ENCODE measurements at places on chromosomes 6 and 20.

DNA sequence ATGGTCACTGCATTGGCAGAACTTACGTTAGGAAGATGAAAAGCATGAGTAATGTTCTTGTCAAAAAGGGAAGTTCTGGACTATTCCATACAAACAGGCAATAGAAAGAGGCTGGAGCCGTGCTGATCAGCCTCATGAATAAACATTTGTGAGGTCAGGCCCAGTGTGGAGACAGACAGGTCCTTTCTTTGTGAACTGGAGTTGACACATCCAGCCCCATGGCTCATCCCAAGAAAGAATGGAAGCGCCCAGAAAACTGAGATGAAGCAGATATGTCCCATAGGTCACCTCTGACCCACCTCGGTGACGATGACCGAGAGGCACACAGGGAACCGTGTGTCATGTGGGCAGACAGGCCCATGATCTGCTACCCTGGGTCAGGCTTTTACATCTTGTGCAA, 276.0 kb upstream of the SGK1 start:
- DNase-seq = no peak

GRCh38 chr20:46119028-46119546, 973 bp downstream of the CD40 start:
- DNase-seq = no peak

DNA sequence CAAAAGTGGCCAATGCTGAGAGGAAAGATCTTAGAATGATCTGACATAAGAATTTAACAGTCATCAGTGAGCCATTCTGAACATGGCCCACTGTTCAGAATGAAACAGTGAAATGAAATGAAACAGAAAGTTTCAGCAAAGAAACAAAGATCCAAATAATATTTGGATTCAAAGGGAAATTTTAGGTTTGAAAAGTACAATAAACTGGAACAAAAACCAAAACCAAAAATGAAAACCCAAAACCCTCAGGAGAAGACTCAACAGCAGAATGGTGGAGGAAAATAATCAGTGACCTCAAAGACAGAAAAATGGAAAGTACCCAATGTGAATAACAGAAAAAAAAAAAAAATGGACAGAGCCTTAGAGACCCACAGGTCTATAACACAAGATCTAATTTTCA, 66.1 kb upstream of the EMILIN3 start:
- no peak for DNase-seq

GRCh38 chr6:18343741-18344140, 43.4 kb upstream of the RNF144B start:
- no peak for DNase-seq

- DNase-seq = no peak
These were observed 99.4 kb downstream of the PLG start for GRCh38 chr6:160801418-160801817.

DNA sequence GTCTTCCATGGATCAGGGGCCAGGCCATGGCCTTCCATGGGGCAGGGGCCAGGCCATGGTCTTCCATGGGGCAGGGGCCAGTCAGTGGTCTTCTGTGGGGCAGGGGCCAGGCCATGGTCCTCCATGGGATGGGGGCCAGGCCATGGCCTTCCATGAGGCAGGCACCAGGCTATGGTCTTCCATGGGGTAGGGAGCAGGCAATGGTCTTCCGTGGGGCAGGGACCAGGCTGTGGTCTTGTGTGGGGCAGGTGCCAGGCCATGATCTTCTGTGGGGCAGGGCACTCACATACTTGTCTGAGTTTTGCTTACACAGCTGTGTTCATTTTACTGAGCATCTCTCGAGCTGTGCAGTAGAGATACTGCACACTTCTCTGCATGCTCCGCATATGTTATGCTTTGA, 57.3 kb upstream of the THBS2 start:
- no peak for DNase-seq

- DNase-seq = no peak
These were observed 10.4 kb downstream of the DEFB129 start for GRCh38 chr20:237489-237888.

DNA sequence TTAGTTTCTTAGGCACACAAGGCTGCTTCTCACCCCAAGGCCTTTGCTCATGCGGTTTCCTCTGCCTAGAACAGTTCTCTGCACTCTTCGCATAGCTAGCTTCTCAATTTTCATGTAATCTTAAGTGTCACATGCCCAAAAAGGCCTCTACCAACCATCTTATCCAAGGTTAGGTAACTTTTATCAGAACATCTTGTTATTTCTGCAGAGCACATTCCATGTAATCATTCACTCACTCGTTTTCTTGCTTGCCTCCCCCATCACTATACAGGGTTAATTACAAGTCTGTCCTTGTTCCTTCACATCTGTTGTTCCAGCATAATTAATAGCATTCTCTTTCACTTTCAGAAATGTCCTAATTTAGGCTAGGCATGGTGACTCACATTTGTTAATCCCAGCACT, 53.8 kb downstream of the NCOA6 start:
- no peak for DNase-seq

DNA sequence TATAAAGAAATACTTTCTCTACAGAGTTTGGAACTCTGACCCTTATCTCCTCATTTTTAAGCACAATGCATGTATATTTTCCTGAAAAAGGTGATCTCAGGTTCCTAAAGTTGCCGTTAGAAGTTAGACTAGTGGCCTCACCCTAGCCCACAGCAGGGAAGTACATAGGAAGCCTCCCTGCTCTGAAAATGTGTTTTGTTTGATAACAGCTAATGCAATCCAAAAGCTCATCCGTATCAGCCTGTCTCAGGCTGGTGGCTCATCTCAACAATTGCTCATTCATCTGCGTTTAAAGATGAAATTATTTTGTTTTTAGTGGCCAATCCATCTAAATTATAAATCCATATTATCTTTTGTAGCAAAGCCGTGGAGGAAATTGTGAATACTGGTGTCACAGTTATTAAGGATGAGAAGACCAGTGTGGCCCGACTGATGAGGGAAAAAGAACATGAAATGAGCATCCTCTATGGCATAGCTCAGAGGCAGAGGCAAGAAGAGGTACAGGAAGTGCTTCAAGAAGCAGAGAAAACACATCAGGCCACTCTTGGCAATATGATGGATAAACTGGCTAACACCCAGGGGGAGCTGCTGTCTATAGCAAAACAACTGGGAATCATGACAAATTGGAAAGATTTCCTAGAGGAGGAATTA, 20.1 kb downstream of the C6orf163 start:
- DNase-seq = no peak

DNA sequence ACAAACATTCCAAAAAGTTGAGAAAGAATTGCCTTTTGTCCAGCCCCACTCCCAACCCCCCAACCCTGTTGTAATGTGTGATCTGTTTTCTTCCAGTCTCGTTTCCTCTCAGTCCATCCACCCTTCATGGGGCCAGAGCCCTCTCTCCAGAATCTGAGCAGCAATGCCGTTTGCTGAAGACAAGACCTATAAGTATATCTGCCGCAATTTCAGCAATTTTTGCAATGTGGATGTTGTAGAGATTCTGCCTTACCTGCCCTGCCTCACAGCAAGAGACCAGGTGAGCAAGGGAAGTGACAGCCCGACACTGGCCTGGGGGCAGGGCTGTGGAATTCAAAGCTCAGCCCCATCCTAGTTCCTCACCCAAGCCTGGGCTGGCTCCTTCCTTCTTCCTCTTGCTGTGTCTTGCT, 7.8 kb downstream of the MAVS start:
- DNase-seq = no peak

- DNase-seq = no peak
These were observed 59.9 kb downstream of the DTD1 start for GRCh38 chr20:18647777-18648176.

DNA sequence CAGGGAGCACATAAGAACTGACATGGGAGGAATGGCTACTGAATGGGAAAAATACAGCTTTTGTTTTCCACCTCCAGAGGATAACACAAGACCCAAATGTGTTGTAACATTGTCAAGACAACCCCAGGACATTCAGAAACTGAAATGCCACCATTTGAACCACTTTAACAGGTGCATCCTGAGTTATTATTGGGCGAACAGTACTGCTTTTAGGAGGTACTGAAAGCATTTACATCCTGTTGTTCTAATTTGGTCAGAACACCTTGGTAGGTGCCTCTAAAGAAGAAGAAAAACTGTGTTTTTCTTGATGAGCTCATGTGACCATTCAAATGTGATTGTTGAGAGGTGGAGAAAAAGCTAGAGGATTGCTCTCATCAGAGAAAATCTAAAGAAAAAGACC, 6.4 kb upstream of the TXNDC5 start:
- no peak for DNase-seq

DNA sequence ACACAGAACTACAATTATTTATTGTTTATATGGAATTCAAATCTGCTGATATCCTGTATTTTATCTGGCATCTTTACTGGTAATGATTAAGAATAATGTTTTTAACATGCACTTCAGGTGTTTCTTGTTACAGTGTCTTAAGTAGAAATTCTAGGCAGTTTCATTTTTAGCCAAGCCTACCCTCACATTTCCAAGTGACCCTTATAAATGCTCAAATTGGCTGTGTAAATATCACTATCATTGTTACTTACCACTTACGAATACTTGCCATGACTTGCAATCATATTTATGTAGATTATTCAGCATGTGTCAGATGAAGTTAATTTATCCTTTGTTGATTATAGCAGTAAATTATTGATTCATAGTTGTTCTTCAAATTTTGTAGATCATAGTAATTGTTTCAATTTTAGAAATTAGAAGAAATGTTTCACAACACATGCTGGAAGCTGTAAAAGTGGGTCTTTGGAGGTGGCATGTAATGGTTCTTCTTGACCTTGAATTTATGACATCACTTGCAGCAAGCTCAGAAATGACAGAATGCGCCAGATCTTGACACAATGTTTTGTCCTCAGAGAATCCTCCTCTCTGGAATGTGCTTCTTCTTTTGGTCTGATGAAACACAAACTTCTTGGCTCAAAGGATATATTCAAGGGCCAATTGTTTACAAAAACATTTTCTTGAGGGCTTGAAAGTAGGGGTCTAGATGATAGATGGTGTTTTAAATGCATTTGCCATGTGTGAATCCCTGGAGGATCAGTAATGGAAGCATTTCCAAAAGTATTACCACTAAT, 471.8 kb downstream of the COL12A1 start:
- no peak for DNase-seq

GRCh38 chr6:143283887-143284645, 166.4 kb downstream of the ADAT2 start:
- no peak for DNase-seq

- no peak for DNase-seq
These were observed 501.5 kb upstream of the FLRT3 start for GRCh38 chr20:14838663-14839628.

GRCh38 chr20:19758133-19758500, at the start of gene RIN2:
RIN2 (plus strand) TSS chr20:19758258; CDS start chr20:19889602, 131,344 bp downstream.
- DNase-seq = no peak

GRCh38 chr6:105460860-105461259, 58.0 kb upstream of the PREP start:
- no peak for DNase-seq

GRCh38 chr20:11521476-11522365, 396.0 kb upstream of the BTBD3 start:
- no peak for DNase-seq

DNA sequence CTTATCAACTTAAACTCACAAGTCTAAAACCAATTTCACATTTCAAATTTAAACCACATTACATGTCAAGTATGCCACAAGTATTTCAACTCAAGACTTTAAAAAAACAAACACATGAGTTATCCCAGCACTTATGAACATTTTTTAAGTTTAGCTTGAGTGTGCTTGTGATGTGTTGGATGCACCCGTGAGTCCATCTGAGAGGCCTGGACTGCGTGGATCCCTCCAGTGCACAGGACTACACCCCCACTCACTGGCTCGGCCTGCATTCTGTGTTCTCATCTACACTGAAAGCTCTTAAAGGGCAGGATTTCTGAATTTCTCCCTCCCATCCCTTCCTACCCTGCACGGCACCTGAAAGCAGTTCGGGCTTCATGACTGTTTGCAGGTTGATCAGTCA, 128.8 kb upstream of the CD93 start:
- DNase-seq = no peak

- DNase-seq = no peak
These were observed 52.2 kb downstream of the LYRM4 start for GRCh38 chr6:5208471-5208971.

GRCh38 chr6:43856005-43856765, 86.2 kb downstream of the VEGFA start:
- no peak for DNase-seq

- peak; percentile 13 for DNase-seq
These were observed 34.6 kb downstream of the HDAC2 start for GRCh38 chr6:113936093-113936934.

DNA sequence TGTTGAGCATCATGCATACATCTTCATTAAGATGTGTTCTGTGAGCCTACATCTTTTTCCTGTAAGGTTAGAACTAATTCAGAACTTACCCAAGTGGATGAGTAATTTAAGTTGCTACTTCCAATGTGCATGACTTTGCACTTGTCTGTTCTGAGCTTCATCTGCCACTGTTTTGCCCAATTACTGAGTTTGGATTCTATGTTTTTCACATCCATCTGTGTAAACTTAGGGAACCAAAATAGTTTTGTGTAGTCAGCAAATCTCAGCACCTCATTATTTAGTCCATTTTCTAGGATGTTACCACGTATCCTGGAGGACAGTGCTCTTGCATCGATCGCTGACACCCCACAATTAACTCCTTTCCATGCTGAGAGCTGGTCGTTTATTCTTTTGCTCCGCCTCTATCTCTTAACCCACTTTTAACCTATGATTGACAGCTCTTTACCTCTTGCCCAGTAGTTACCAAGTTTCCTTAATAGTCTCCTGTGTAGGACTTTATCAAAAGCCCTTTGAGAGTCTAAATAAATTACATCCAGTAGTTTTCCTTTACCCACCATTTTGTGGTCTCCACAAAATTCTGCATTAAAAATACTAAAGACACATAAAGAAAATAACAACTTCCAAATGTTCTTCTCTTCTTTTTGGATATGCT, 44.2 kb upstream of the CITED2 start:
- no peak for DNase-seq

DNA sequence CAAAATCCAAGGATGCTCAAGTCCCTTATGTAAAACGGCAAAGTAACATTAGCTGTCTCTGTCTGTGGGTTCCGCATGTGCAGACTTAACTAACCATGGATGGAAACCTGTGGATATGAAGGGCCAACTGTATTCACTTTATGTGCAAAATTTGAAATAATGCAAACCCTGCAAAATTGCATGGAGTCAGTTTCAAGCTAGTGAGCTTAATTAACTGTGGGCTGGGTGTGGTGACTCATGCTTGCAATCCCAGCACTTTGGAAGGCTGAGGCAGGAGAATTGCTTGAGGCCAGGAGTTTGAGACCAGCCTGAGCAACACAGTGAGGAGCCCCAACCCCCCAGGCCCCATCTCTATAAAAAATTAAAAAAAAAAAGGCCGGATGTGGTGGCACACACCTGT, 81.4 kb downstream of the ANKS1A start:
- DNase-seq = no peak

- no peak for DNase-seq
These were observed 342.5 kb upstream of the JARID2 start for GRCh38 chr6:14903176-14904038.

Measured in NCI-H1930 (cell line).